ENCODE measurements at places on chromosomes 13 and 19.
A peak's percentile ranks its signal among the peaks of the same experiment; 100 is the strongest.

DNA sequence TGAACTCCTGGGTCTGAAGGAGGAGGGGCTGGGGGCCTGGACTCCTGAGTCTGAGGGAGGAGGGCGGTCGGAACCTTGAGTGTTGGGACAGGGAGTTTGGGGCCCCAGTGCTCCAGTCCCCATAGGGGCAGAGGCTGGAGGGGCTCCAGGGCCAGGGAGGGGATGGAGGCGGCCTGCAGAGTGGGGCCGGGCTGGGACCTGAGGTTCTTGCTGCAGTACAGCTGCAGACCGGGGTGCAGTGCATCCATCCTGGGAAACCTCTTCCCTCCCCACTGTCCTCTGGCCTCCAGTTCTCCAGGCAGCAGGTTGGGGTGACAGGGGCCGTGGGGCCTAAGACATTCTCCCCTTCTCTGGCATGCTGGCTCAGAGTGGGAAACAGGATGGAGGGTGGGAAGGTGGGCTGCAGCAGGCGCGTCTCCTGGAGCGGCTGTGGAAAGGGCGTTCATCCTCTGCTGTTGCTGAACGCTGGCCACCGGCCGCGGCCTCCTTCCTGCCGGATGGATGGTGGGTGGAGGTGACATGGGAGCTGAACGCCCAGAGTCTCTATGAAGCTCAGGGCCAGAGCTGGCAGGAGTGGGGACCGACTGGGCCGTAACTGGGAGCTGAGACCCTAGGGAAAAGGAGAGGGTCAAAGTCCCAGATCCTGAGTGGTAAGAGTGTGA is 1.6 kb downstream of the BRSK1 start:
- no peak for DNase-seq

DNA sequence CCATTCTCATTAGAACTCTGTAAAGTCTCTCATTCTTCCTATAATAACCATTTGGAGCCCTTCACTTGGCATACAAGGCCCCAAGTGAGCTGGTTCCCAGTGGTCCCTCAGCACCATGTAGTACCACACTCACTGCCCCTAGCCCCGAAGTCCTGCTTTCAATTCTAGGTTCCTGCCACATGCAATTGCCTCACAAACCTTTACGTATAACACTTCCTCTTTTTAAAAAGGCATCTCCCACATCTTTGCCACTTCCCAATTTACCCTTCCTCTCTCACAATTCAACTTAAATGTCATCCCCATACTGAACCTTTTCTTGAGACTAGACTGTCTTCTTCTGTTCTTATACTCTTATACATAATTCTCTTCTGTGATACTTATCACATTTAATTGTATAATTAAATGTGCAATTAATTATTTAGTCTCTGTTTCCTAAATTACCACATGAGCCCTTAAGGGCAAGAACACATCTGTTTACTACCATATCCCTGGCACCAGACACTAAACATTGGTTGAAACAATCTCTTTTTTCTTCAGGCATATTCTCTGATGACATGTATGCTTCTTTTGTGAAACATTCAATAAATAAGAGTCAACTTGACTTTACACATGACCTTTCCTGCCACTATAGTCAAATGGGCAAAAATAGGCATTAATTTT is 304.0 kb downstream of the SPRY2 start:
- DNase-seq = no peak

GRCh38 chr19:16585808-16586476 is 13.7 kb upstream of the SLC35E1 start:
- no peak for DNase-seq

GRCh38 chr13:33089311-33089710 is 73.1 kb downstream of the KL start:
- DNase-seq = no peak

GRCh38 chr19:1266129-1266915 is 2.8 kb upstream of the CIRBP start:
- DNase-seq = peak; percentile 76

DNA sequence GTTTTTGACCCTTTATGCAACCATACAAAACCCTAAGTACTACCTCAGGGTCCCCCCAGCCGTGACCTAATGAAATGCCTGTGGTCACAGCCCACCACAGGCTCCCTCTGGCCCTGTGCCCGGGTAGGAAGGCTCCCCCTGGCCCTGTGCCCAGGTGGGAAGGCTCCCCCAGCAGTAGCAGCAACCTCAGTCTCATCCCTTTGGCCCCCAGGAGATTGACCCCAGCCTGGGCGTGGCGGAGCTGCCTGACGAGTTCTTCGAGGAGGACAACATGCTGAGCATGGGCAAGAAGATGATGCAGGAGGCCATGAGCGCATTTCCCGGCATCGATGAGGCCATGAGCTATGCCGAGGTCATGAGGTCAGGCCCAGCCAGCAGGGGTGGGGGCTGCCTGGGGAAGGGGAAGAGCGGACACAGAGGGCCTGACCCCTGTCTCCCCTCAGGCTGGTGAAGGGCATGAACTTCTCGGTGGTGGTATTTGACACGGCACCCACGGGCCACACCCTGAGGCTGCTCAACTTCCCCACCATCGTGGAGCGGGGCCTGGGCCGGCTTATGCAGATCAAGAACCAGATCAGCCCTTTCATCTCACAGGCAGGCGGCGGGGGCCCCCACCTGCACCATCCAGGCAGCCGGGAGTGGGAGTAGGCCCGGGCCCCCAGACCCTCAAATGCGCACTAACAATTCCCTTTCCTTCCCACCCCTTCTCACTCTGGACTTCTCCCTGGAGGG is 6.3 kb upstream of the BEST2 start:
- no peak for DNase-seq

- no peak for DNase-seq
These were observed 809 bp upstream of the B9D2 start for GRCh38 chr19:41364524-41365391.

GRCh38 chr19:3778899-3779723 is 7.1 kb downstream of the MATK start:
- no peak for DNase-seq

- DNase-seq = no peak
These were observed 11.7 kb downstream of the KCTD12 start for GRCh38 chr13:76874479-76874878.

GRCh38 chr19:38287604-38288003 is 16.4 kb upstream of the C19orf33 start:
- no peak for DNase-seq

DNA sequence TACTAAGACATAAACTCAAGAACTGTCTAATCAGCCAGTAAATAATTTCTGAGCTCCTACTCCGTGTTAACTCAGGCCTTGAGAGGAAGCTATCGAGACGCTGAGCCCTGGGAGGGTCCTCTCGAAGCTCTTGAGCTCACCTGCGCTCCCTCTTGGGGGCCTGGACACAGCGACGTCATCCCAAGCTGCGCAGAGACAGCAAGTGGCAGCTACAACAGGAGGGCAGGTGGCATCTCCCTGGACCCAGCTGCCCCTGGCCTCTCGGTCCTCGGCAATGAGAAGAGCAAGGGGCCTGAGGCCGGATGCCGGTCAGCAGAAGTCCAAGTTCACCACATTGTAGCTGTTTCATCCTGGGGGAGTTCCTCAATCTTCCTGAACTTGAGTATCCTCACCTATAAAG is 30.5 kb upstream of the TUBGCP3 start:
- DNase-seq = no peak

DNA sequence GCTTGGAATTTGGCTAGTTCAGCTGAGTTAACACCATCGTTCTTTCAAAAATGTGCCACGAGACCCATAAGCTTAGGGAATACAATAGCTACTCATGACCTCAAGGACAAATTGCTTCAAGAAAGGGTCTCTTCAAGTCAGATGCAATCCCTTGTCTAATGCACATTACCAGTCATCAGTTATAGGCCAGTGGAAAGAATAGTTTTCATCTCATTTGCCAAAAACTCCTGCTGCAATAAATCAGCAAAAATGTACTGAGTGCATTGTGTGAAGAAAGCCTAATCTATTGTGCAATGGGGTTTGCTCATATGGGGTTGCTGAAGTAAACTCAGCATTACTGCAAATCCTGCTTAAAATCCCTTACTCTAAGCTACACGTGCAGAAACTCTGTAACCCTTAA is 208.3 kb upstream of the NBEA start:
- DNase-seq = no peak

DNA sequence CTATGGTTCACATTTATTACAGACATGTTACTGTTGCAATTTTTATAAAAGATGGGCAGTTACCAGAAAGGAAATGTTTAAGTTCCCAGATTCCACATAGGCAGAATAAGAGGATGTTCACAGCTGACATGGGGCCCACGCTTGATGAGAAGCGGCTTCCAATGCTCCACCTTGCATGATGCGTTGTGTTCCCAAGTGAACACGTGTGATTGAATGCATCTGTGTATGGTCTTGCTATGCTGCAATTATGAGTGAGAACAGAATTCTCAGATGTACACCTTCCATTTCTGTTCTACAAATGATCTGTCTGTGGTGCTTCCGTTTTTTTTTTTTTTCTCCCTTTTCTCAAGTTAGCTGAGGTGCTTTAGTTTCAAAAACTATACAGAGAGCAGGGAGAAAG is 15.5 kb downstream of the UPF3A start:
- DNase-seq = no peak

GRCh38 chr13:37640499-37640898 is 41.9 kb upstream of the POSTN start:
- no peak for DNase-seq

- DNase-seq = no peak
These were observed 79.3 kb upstream of the TEX29 start for GRCh38 chr13:111241006-111241755.

DNA sequence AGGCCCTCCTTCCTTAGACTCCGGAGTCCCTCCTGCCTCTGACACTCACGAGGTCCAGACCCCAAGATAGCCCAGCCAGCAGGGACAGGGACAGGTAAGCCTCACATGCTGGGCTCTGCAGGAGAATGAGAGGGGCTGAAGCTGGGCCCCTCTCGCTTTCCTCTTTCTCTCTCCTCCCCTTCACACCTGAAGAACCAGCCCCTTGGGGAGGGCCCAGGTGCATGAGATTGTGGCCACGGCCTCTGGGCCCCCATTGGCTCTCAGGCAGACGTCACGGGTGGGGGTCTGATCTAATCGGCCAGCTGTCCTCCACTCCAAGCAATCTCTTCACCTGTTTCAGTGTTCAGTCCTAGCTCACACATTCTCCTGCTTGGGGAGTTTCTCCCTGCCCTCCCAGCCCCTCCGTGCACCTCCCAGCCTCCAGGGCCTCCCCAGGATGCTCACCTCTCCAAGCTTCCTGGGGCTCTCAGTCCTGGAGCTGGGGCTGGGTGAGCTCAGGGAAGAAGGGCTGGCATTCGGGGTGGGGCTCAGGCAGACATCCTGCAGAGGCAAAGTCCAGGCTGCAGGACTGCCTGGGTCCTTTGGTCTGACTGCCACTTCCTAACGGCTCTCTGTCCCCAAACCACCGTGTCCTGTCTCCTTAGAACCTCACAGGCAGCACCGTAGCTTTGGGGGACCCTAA is 2.8 kb downstream of the TMEM150B start:
- no peak for DNase-seq

- DNase-seq = peak; percentile 5
These were observed 903.1 kb downstream of the SLITRK6 start for GRCh38 chr13:84896128-84896527.

DNA sequence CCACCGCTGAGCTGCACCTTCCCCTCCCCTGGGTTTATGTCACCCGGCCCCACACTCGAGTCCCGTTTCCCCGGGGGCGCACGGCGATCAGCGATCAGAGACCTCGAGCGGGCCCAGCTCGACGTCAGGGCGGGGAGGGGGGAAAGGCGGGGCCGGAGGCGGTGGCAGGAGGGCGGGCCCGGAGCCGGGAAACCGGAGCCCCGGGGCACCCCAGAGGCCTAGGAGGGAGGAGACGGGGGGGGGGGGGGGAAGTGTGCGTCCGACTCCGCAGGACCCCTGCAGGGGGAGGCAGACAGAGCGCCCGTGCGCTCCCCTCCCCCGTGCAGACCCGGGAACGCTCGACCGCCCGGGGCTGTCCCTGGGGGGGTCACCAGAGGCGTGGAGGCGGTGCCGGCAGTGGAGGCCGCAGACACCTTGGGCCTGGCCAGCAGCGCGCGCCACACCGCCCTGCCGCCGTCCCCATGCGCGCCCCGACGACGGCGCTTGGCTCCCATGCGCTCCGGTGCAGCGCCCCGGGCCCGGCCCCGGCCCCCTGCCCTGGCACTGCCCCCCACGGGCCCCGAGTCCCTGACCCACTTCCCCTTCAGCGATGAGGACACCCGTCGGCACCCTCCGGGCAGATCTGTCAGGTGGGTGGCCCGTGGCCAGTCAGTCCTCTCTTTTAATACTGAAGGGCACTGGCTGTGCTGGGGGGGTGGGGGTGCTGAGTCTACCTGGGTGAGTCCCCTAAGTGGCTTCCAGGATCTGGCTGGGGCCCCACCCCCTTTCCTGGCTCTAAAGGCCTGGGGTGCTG is 11.8 kb downstream of the PDE4A start:
- peak; percentile 68 for DNase-seq

- DNase-seq = no peak
These were observed 33.4 kb downstream of the ABCC4 start for GRCh38 chr13:95267662-95268342.

DNA sequence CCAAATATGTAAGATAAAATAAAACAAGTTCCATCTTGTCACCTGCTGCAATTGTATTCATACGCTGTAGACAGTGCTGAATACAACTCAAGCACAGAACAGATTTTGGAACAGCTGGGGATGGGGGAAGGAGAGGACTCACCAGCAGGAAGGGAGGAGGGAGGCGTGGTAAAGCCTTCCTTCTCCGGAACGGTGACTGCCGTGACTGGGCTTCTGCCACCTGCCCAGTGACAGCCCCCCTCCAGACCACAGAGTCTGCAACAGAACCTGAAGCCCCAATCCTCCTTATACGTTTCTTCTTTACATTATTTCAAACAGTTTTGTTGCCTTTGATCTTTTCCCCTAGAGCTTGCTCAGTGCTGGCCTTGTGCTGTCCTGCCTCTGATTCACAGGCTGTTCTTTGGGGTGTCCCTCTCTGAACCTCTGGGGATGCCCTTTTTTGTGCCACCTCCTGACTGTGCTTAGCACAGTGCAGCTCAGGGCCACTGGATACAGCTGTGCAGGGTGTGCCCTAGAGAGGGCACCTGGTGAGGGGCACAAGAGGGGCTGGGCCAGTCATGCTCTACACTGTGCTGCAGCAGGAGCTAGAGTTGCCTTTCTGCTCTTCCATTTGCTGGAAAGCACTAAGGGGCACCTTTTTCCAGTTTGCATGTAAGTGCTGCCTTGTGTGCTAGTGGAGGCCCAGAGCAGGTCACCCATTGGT is 213.0 kb downstream of the ZIC5 start:
- DNase-seq = no peak

DNA sequence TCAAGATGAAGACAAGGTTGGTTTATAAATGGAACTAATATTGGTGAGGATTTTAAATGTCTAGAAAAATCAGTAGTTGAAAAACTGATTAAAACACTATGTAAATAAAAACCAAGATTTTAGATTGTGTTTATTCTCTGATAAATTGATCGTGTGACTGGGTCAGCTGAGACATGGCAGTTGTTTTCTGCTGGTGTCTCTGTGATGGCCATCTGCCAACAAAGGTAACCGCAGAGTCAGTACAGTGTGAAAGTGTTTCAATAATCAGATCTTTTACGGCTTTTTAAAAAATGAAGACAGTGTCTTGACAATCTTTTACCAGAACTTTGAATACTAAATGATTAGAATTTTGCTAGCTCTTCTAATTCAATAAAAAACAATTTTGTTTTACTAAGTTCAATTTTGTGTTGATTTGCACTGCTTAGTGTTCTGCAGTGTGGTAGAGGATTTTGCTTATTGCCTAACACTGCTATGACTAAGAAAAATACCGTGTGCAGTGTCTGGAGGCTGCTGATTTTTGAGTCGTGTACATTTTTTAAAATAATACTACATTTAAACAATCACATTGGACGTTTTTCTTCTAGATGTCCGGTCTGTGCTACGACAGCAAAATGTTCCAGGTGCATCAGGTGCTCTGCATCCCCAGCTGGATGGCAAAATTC is 32.7 kb upstream of the GPR183 start:
- DNase-seq = peak; percentile 59

- DNase-seq = no peak
These were observed 505.7 kb downstream of the EFNB2 start for GRCh38 chr13:106029676-106030290.

Data from activated CD4-positive, alpha-beta T cell treated with anti-CD3 and anti-CD28 coated beads, Interleukin-2, amount 50 U/mL, for 1 hour (primary cell).